ENCODE measurements at places on chromosomes 3 and 15.

DNA sequence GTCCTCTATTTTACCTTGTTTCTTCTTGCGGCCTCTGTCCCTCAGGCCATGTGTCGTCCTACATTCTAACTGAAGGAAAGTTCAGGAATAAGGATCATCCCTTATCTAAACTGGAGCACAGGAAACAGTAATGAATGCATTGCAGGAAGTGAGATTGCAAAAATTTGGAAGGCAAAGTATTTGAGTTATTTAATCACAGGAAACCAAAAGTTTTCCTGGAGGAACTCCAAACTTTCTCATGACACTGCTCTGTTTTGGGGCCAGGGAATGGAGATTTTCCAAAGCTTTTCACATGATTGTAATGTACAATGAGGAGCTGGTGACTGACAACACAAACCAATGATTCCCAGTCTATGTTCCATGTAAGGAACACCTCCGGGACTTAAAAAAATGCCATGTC is 57.8 kb upstream of the PLSCR4 start:
- peak; percentile 29 for DNase-seq

- DNase-seq = peak; percentile 59
Observed at GRCh38 chr15:78108300-78109084, 16.1 kb downstream of the SH2D7 start.

DNA sequence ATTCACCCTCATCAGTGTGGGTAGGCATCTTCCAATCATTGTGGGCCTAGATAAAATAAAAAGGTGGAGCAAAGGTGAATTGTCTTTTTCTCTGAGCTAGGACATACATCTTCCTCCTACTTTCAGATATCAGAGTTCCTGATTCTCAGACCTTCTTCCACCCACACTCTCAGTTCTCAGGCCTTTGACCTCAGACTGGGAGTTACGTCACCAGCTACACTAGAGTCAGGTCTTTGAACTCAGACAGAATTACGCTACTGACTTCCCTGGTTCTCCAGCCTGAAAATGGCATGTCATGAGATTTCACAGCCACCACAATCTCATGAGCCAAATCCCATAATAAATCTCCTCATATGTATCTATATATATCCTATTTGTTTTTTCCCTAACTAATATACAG is 39.0 kb downstream of the STRIT1 start:
- DNase-seq = no peak

GRCh38 chr15:70253461-70254156 is 155.9 kb upstream of the TLE3 start:
- DNase-seq = no peak

DNA sequence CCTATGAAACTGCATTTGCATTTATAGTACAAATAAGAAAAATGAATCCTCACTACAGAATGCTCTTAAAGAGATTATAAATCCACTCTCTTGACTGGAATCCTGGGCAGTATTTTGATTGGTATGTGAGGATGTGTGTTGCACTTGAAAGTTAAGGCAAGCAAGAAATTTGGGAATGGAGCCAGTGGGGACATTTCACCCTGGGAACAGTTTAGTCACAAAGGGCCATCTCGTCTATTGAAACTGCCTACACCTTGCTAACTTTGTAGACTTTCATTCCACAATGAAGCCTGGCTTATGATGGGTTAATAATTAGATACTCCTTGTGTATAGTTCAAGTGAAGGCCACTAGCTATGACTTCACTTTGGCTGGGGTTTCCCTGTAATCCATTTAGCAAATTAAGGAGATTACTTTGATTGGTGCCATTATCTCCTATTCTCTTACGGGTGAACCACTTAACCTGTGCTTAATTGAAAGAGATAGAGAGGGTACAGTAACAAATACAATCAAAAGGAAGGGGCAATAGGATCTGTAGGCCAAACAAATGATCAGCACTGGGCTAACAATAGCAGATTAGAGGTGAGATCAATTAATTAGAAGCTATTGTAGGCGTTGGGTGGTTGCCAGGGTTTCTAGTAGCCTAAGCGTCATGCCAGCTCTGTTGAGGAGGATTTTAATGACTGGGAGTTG is 146.9 kb upstream of the RARB start:
- DNase-seq = no peak

DNA sequence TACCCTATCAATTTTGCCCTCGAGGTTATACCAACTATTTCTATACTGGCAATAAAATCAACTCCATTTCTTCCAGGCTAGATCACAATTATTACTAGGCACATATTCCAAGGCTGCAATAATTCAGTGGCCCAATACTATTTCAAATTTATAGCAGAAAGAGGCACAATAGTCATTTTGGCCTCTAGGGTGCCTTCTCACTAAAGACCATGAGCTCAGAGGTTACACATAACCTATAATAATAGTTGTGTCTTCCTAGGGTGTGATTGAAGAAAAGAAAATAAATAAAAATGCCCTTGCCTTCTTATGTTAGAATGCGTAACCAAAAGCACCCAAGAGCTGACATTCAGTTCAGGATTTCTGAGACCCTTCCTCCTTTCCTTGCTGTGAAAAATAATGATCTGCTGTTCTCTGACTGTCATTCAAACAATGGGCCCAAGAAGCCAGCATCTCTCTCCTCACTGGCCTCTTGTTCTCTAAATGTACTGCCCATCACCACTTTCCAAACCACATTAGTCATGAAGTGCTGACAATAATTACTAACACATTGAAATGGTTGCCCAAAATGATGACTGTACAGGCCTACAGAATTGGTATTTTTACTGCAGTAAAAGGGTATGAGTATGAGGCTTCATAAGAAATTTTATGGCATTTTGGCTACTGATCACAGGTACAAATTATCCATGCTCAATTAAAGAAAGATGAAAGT is 244.8 kb downstream of the LRRN1 start:
- no peak for DNase-seq

- DNase-seq = no peak
Observed at GRCh38 chr15:95681836-95682544, 648.5 kb upstream of the NR2F2 start.

DNA sequence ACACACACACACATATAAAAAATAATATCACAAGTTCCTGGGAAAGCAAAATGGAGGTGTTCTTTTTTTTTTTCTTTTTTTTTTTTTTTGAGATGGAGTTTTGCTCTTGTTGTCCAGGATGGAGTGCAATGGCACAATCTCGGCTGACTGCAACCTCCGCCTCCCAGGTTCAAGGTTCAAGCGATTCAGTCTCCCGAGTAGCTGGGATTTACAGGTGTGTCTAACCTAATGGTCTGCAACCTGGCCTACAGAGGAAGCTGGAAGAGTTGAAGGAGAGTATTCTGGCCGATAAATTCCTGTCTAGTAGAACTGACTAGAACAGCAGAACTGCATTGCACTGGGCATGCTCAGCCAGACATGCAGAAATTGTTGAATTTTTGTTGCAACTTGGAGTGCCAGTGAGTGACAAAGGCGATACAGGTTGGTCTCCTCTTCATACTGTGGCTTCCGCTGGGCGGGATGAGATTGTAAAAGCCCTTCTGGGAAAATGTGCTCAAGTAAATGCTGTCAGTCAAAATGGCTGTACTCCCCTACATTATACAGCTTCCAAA is 22.4 kb upstream of the EIF4A2 start:
- no peak for DNase-seq

DNA sequence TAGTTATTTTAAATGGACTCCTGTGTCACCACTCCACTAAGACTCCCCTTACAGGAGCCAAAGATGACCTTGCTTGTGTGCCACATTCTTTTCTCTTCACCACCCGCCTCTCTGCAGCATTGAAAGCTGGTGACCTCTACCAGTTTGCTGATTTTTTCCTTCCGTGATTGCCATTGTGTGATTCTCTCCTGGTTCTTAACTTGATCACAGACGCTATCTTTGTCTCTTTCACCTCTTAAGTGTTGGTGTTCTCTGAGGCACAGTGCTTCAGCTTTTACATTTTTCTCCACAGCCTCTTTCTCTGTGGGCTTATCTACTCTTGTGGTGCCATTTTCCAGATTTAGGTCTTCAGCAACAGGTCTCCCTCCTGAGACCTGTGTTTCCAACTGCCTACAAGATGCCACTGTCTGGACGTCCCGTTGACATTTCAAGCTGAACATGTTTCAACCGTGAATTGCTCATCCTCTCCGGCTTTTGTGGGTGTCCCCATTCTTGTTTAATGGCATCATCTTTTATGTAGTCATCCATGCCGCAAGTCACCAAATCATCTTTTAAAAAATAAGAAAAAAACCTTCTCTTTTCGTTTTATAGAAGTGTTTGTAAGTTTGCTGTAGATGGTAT is 26.5 kb downstream of the IQGAP1 start:
- no peak for DNase-seq

DNA sequence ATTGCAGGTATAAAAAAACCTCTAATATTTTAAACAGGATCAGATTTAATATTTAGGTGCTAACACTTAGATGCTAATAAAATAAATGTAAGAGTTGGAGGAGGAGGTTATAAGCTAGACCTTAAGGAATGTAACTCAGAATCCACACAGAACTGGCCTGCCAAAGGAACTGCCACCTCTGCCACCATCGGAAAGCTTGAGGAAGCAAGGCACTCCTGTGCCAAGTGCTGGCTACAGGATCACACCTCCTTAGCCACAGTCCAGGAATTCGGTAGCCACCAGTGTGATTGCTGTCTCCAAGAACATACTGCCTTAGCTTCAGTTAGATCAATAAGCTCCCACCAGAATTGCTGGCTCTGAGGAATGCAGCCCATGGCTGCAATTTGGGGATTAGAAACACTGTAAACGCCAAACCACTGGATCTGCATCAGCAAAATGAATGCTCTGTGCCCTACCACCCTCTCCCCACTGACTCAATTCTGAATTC is 58.0 kb downstream of the FRMD5 start:
- no peak for DNase-seq

DNA sequence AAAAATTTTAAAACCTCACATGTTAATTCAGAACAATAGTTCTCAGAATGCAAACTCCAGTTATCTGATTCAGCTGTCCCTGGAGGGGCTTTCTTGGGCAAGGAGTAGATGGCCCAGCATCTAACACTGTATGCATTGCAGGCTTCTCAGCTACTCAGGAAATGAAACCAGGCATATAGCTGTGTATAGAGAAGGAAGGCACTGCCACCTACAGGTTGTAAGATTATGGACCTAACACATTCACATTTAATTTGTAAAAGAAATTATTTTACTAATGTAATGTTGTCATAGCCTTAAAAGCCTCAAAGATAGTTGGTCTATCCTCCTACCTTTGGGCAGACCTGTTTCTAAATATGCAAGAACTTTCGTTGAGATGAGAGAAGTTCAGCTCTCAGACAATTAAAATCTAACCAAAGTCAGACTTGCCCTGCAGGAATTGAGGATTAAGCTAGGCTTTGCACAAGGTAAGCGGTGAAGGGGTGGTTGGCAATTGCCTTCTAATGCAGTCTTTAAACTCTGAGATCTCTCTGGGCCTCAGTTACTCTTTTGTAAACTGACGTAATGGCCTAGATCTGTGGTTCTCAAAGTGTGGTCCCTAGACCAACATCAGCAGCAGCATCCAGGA is 132.8 kb upstream of the SLC24A5 start:
- peak; percentile 68 for DNase-seq

- DNase-seq = no peak
Observed at GRCh38 chr3:58241306-58242044, 3.9 kb downstream of the ABHD6 start.

GRCh38 chr15:58490888-58491473 is 59.2 kb downstream of the LIPC start:
- no peak for DNase-seq

DNA sequence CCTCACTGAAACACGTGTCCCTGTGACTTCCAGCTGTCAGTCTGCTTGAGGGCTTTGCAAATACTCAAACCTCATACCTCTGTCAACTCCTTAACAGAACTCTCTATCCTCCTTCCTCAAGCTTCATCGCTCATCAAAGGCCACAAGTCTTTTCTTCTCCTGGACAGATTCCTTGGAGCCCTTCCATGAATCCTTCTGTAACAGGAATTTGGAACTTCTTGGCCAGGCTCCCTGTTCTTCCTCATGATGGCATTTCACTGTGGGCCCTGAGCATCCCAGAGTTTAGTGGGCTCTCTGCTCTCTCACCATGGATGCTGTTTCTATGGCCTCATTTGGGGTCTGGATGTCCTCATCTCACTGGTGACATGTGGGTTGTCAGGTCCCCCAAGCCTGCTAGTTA is 105.0 kb upstream of the TLE3 start:
- no peak for DNase-seq

DNA sequence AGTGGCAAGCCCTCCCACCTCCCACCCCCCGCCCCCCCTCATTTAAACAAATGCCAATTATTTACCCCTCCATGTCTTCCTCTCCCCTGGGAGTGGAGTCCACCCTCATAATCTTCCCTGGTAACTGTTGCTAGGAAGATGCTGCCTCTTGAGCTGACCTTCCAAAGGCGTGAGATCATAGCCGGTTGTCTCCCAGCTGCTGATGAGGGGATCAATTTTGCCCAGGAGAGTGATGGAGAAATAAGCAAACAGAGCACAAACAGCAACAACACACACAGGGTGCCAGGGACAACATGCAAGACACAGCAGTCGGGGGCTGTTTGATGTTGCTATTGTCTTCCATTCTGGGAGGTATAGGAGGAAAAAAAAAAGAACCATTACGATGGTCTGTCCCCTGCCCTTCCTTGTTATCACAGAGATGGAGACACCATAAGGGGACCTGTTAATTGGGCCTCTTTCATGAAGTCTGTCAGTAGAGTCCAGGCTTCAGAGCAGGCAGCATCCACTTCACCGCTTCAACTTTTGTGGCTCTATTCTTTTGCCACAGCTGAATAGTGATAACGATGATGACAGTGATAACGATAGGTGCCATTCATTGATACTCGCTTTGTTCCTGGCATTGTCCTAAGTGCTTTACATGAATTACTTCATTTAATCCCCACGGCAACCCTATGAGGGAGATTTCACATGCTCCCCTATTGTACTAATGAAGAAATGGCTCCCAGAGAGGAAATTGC is 76.9 kb upstream of the RGMA start:
- DNase-seq = no peak

DNA sequence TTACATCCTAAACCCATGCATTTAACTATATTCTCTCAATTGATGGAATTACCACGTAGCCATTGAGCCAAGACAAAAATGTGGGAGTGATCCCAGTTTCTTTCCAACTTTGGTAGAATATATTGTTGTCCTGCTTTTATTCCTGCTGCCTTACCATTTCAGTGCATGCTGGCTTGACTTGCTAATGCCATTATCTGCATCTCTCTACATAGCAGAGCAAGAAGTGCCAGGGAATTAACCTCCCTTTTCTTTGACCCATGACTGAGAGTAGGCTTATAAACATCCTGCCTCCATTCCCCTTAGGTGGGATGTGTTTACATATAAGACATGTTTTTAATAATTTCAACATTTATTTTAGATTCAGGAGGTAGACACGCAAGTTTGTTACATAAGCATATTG is 1153.4 kb downstream of the IGSF11 start:
- DNase-seq = no peak

- DNase-seq = no peak
Observed at GRCh38 chr3:25386686-25387255, 41.3 kb upstream of the RARB start.

DNA sequence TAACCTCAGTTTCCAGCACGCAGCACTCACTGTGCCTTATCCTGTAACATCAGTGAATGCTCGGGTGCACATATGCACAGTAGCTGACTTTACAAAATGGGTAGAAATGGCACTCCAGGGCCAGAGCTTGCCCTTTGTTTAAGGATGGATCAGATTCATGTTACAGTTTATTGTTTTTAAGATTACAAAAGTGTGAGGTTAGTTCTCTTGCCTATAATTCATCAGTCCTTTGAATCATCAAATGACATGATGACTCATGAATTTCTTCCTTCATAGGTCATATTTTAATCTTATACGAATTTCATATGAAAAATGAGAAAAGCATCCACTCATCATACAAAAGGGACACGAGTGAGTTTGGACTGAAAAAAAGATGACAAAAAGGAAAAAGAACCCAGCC is 545.3 kb downstream of the GBE1 start:
- no peak for DNase-seq
